ENCODE measurements at places on chromosomes 7 and 10. TPM values are rescaled to one million over a fixed set of nuclear protein-coding genes. Genes with fewer than 3 reads are reported as not detected.
A peak's percentile ranks its signal among the peaks of the same experiment; 100 is the strongest.

The AOC1 gene
- polyA plus RNA-seq: 0.04 TPM

The PARP12 gene
- polyA plus RNA-seq: 6.7 TPM

The CPVL gene
- 85.5 TPM for polyA plus RNA-seq

The JCAD gene
- 7.7 TPM for polyA plus RNA-seq

The PLAU gene
- polyA plus RNA-seq: 5.6 TPM

The ENKUR gene
- not detected for polyA plus RNA-seq

The HTRA1 gene
- polyA plus RNA-seq: 31.9 TPM

The LIPN gene
- not detected for polyA plus RNA-seq

GRCh38 chr7:150736864-150737263 lies 354 bp upstream of the GIMAP5 start:
- no peak for DNase-seq

GRCh38 chr7:156998988-156999957 lies 11.2 kb downstream of the MNX1 start:
- DNase-seq: no peak

GRCh38 chr7:87853237-87853864 lies 22.8 kb downstream of the SLC25A40 start:
- DNase-seq: no peak

DNA sequence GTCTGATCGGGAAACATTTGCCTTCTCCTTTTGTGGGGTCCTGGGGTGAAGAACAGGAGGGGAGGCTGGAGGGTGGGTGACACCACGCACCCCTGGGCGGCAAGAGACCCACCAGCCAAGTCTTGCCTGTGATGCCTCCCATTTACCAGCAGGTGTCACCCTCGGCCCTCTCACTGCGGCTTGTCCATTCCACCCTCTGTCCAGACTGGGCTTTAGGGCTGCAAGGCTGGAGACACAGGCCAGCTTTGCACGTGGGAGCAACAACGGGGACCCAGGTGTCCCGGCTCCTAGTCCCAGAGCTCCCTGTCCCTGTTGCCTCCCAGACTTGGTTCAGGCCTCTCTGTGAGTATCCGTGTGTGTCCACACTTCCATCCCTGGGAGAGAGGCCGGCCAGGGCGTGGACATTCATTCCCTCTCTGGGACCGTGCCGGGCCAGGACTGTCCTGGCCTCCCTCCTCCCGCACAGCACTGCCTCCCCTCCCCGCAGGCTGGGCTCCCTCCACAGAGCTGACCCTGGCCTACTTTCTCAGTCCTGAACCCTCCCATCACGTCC lies 36.2 kb upstream of the GTF2IRD1 start:
- DNase-seq: peak; percentile 64

DNA sequence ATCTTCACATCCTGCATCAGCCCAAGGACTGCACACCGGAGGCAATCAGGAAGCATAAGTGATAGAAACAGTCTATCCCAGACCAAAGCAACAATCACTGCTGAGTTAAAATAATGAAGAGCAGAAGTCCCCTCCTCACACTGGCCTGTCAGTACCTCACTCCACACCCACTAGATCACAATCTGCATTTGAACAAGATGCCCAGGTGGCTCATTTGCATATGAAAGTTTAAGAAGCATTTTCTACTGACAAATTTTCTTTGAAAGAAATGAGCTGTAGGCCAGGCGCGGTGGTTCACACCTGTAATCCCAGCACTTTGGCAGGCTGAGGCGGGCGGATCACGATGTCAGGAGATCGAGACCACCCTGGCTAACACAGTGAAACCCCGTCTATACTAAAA lies 77.4 kb downstream of the CUL2 start:
- no peak for DNase-seq

- no peak for DNase-seq
Observed at GRCh38 chr7:4712281-4713182, 30.4 kb downstream of the FOXK1 start.

DNA sequence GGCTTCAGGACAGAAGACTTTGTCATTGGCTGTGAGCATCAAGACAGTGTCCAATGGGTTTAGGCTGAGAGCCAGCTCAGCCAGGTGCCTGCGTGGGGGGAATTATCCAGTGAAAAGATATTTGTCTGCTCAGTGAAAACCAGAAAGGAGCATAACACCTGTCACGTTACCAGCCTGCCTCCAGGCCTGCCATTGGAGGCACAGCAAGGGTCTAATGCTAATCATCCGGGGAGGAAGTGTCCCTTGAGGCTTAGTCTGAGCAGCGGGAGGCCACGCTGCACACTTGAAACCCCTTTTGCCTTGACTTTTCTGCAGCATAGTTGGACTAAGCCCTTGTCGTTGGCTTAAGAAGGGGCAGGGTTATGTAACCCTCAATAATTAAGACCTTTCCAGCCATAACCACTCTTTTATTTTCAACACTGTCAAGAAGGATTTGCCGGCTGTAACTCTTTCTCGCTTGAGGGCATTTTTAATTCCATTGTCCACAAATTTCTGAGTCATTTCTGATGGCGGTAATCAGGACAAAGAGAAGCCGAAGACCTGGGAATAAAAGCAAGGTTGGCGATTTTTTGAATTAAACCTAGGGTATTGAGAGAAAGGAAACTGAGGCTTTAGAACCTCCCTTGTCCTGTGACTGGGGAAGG lies 639.6 kb upstream of the FOXK1 start:
- DNase-seq: no peak

DNA sequence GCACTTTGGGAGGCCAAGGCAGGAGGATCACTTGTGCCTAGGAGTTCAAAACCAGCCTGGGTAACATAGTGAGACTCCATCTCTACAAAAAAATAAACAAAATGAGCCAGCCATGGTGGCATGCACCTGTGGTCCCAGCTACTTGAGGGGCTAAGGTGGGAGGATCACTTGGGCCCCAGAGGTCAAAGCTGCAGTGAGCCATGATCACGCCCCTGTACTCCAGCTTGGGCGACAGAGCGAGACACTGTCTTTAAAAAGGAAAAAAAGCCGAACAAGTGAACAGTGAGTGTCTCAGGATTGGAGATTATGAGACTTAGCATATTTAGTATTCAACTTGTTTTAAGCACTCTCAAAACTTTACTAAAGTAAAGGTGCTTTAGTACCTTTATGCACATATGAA lies 28.1 kb downstream of the BLNK start:
- DNase-seq: no peak

- DNase-seq: no peak
Observed at GRCh38 chr7:29626730-29627129, 63.1 kb downstream of the PRR15 start.

DNA sequence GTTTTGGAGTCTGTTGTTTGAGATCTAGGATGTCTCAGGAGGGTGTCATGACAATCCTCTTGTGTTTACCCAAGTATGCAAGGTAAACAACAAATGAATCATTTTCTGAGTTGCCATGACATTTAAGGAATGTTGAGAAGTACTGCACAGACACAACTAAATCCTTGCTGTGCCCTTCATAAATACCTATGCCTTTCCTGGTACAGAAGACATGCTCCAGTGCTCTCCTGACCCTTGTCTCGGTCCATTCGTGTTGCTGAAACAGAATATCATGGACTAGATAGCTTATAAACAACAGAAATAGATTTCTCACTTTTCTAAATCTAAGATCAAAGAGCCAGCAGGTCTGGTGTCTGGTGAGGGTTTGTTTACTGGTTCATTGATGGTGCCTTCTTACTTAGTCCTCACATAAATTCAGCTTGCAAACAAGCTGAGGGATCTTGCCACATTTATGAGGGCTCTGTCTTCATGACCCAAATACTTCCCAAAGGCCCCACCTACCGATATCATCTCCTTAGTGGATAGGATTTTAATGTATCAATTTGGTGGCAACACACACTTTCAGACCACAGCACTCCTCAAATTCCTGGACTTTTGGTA lies 341.8 kb upstream of the SEMA3A start:
- DNase-seq: no peak

- no peak for DNase-seq
Observed at GRCh38 chr7:134636008-134636449, 10.6 kb upstream of the BPGM start.

DNA sequence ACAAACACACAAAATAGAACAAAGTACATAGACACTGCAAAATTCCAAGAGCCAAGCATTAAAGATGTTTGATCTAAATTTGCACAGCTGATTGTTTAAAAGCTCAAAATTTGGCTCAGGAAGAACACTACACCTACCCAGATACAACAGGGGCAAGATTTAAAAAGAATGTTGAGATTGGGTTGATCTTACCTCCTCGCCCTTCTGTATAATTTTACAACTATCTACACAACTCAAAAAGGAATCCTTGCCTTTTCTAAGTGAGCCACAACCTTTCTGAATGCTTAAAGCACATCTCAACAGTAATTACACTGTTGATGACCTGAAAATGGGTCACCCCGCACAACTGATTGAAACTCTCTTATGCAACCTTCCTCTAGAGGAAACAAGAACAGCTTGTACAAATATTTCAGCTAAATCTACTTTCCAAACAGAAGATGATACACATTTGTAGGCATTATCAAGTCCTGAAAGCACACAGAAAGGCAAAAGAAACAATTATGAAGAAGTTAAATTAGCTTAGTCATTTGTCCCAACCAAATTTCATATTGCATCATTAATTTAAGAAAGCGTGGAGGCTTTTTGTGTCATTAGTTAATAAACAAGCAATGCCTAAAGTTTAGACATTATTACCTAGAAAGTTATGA lies 75.5 kb downstream of the UBE2H start:
- DNase-seq: no peak

DNA sequence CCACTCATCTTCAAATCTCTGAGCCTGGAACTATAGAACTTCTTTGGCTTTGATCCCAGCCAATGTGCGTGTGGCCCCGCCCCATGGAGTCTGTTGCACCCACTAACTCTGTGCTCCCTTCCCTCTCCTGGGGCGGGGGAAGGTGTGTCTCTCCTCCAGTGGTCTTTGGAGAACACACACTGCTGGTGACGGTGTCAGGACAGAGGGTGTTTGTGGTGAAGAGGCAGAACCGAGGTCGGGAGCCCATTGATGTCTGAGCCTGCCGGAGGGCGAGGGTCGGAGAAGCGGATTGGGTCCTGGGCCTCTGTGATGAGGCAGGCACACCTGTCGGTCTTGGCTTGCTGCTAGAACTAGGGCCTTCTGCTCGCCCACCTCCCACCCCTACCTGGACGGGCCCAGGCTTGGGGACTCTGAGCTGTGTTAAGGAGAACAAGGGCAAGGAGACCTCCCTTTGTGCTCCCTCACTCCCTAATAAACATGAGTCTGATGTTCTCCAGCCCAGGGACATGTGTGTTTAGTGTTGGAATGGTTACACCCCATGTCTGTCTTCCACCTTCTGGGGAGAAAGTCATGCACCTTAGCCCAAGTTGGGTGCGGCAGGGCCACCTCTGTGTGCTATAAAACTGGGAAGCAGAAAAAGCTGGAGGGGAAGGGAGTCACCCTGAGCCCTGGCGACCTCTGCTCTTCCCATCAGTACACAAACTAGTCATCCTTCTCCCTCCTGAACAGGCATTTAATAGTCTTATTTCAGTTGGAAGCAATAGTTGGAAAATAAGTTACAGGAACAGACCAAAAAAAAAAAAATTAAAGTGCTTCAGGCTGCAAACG lies 4.6 kb downstream of the TRAPPC14 start:
- DNase-seq: no peak

DNA sequence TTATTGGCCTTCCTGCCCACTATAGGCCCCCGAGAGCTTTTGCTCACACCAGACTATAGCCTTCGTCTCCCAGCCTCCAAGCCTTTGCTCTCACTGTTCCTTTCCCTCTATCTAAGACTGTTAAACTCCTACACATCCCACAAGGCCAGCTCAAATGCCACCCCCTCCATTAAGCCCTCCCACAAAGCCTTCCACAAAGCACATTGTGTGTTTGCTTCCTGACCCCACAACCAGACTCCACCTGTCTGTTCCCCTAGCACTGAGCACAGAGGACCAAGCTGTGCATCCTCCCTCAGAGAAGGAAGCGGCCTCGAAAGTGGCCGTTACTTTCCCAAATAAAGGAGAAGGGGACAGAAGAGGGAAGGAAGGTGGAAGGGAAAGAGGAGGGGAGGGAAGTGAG lies 1.3 kb downstream of the LOXL4 start:
- no peak for DNase-seq

GRCh38 chr7:41257660-41258059 lies 445.2 kb downstream of the INHBA start:
- DNase-seq: no peak

- DNase-seq: no peak
Observed at GRCh38 chr10:104449391-104449790, 95.8 kb downstream of the CFAP58 start.

DNA sequence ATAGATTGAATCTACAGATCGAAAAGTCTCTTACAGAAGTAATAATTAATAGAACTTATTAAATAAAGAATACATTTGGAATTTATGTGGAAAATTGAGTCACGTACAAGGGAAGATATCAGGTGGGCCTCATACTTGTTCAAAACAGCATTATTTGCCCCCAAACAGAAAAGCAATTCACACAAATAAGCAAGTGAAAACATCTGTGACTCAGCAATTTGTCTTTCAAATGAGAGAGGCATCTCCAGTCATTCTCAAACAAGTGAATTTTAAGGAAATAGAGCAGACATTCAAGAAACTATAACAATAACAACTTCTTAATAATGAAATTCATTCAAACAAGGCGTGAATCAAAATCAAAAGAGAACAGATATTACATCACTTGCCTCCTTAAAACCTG lies 50.1 kb downstream of the SEMA3A start:
- no peak for DNase-seq

- no peak for DNase-seq
Observed at GRCh38 chr7:106101726-106102125, 10.4 kb downstream of the SYPL1 start.

DNA sequence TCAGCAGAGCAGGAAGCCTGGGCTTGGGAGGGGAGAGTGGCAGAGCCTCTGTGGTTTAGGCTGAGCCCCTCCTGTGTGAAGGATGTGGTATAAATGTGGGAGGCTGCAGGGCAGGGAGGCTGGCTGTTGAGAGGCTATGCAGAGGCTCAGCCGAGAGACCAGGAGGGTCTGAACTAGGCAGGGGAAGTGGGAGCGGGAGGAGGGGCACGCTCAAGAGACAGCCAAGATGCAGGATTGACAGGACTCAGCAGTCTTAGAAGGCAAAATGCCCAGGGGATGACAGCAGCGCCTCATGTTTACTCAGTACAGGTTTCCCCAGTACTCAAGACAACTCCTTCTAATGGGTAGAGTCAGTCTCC lies 24.3 kb downstream of the BTBD16 start:
- DNase-seq: no peak
